Transverse colon (tissue), 4 donors: ENCODE measurements at places on chromosomes 3 and 15. TPM values are rescaled to one million over a fixed set of nuclear protein-coding genes. Genes with fewer than 3 reads are reported as not detected.

DNA sequence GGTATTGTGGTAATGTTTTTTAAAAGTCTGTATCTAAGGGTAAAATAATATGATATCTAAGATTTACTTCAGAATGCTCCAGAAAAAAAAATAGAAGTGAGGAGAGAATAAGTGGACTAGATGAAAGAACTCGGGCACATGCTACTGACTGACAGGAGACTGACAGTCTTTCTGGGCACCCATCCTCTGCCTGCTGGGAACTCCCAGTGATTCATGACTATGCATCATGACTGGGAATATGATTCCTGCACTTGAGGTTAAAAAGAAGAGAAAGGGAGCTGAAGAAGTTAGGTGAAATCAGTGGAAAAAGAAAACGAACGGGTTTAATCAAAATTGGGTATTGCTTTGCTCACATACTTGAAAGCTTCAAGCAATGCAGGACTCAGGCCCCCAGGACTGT is 35.7 kb upstream of the SPSB4 start:
- no peaks in the 10 kb centered on the region for H3K36me3 ChIP-seq
- H3K4me1 ChIP-seq: no peaks in the 10 kb centered on the region
- no peak for DNase-seq
- no peaks in the 10 kb centered on the region for H3K27me3 ChIP-seq
- H3K4me3 ChIP-seq: no peak overlapping the region
- no peak overlapping the region for H3K27ac ChIP-seq

DNA sequence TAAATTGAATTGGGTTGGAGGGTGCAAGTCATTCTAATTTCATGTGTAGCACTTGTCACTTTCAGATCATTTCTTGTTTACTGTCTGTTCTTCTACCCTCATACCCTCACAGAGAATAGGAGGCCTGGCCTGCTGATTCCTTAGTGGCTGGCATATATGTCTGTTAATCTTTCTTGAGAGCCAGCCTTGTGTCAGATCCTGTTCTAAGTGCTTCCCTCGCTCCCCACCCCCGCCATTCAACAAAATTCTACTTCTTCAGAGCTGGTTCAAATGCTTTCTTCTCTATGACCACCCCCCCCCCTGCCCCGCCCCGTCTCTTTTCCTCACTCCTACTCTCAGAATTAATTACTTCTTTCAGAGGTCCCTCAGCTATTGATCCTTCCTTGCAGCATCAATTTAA is 1.5 kb upstream of the U2SURP start:
- DNase-seq: no peak
- H3K4me3 ChIP-seq: no peak overlapping the region
- H3K27me3 ChIP-seq: no peaks in the 10 kb centered on the region
- H3K36me3 ChIP-seq: no peaks in the 10 kb centered on the region
- peaks cover 13% of the 10 kb centered on the region for H3K4me1 ChIP-seq

MASP1 gene
- total RNA-seq: 45.2 TPM

EID1 gene
- 98.0 TPM for total RNA-seq

DNA sequence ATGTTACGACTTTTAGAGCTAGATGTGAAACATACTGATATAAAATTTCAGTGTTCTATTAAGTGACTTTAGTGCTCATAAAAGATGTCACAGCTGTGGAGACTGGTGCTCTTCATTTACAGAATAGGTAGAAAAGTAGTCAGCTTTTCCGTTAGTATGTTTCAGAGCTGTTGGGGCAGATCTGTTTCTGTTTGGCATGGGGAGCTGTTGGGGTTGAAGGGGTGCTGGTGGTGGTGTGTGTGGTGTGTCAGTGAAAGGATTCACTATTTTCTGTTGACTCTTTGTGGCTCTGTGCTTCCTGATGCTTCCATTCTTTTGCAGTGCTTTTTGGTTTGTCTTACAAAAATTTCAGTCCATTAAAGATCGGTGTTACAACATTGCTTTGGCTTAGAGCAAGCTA is 3.2 kb downstream of the UBE2E2 start:
- no peak overlapping the region for H3K27ac ChIP-seq
- H3K4me3 ChIP-seq: no peak overlapping the region
- no peaks in the 10 kb centered on the region for H3K36me3 ChIP-seq
- peaks cover 15% of the 10 kb centered on the region for H3K27me3 ChIP-seq

TNK2 gene
- total RNA-seq: 22.9 TPM

- no peak for DNase-seq
- no peaks in the 10 kb centered on the region for H3K36me3 ChIP-seq
- H3K27me3 ChIP-seq: no peaks in the 10 kb centered on the region
- H3K4me3 ChIP-seq: no peak overlapping the region
Observed at GRCh38 chr15:85091990-85092389, 110.3 kb downstream of the PDE8A start.

- no peak overlapping the region for H3K4me3 ChIP-seq
- H3K4me1 ChIP-seq: peaks cover 11% of the 10 kb centered on the region
- no peaks in the 10 kb centered on the region for H3K36me3 ChIP-seq
- H3K27ac ChIP-seq: no peak overlapping the region
- DNase-seq: no peak
Observed at GRCh38 chr15:29826908-29827820, 4.9 kb upstream of the TJP1 start.

DNA sequence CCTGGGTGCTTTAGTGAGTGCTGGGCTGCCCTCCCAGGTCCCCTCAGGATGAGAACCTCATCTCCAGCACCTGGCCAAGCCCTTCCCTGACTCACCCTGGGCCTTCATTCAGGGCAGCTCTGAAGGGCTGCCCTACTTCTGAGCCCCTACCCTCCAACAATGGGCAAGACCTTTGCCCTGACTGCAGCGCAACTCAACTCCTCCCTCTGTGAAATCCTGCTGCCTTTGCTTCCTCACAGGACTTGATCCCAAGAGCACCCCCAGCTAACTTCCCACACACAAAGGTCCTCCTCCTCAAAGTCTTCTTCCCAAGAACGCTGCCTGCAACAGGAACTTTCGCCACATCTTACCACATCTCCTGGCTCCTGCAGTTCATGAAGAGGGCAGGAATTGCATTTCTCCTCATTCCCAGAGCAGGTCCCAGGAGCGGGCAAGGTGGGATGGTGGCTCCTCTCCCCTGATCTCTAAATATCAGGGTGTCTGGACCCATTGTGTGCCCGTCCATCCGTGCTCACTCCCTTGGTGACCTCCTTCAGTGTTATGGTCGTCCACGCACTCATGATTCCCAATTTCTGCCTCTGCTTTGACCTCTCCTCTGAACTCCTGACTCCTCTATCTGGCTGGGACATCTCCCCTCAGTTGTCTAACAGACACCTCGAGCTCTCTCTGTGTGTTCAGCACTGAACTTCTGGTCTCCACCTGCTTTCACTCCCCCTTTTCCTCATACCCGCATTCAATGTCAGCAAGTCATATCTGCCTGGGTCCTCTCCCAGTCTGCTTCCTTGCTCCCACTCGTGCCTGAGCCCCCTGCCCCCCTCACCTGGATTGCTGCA is 4.5 kb upstream of the SSUH2 start:
- H3K4me3 ChIP-seq: no peak overlapping the region
- no peak for DNase-seq
- H3K36me3 ChIP-seq: no peaks in the 10 kb centered on the region
- H3K4me1 ChIP-seq: no peaks in the 10 kb centered on the region

- DNase-seq: peak; percentile 55
- peak overlapping the region; percentile 68 for H3K27ac ChIP-seq
- no peak overlapping the region for H3K4me3 ChIP-seq
- no peaks in the 10 kb centered on the region for H3K27me3 ChIP-seq
- peaks cover 14% of the 10 kb centered on the region for H3K4me1 ChIP-seq
Observed at GRCh38 chr3:127002195-127003174, 19.6 kb downstream of the PLXNA1 start.

HIGD2B gene
- total RNA-seq: not detected

GRCh38 chr3:119146578-119147375 is 812 bp downstream of the TEX55 start:
- no peak for DNase-seq
- no peaks in the 10 kb centered on the region for H3K4me1 ChIP-seq
- no peaks in the 10 kb centered on the region for H3K27me3 ChIP-seq

DNA sequence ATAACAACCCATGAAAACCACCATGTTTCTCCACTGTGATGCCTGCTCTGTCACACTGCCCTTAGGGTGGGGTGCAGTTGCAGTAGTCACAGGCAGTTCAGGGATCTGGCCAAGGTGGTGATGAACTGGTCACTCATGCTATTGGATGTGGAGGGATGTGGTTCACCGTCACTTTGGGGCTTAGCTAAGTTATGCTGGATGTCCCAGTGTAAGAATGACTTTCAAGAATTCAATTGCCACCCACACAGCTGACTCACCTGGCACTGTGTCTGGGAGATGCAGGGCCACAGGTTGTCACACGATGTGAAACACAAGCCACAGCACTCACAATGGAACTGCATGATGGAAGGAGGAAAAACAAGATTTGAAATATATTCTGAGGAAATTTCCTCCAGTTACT is 146.1 kb upstream of the CTNNB1 start:
- H3K27ac ChIP-seq: no peak overlapping the region
- no peaks in the 10 kb centered on the region for H3K27me3 ChIP-seq
- H3K36me3 ChIP-seq: no peaks in the 10 kb centered on the region
- no peak overlapping the region for H3K4me3 ChIP-seq
- DNase-seq: no peak

GRCh38 chr3:133289322-133289721 is 110.5 kb upstream of the BFSP2 start:
- H3K36me3 ChIP-seq: no peaks in the 10 kb centered on the region
- H3K4me3 ChIP-seq: no peak overlapping the region

- H3K36me3 ChIP-seq: no peaks in the 10 kb centered on the region
- no peak overlapping the region for H3K4me3 ChIP-seq
- DNase-seq: no peak
- H3K27me3 ChIP-seq: no peaks in the 10 kb centered on the region
- H3K4me1 ChIP-seq: peaks cover 25% of the 10 kb centered on the region
- H3K27ac ChIP-seq: no peak overlapping the region
Observed at GRCh38 chr15:89170364-89170763, 51.0 kb downstream of the RLBP1 start.

DNA sequence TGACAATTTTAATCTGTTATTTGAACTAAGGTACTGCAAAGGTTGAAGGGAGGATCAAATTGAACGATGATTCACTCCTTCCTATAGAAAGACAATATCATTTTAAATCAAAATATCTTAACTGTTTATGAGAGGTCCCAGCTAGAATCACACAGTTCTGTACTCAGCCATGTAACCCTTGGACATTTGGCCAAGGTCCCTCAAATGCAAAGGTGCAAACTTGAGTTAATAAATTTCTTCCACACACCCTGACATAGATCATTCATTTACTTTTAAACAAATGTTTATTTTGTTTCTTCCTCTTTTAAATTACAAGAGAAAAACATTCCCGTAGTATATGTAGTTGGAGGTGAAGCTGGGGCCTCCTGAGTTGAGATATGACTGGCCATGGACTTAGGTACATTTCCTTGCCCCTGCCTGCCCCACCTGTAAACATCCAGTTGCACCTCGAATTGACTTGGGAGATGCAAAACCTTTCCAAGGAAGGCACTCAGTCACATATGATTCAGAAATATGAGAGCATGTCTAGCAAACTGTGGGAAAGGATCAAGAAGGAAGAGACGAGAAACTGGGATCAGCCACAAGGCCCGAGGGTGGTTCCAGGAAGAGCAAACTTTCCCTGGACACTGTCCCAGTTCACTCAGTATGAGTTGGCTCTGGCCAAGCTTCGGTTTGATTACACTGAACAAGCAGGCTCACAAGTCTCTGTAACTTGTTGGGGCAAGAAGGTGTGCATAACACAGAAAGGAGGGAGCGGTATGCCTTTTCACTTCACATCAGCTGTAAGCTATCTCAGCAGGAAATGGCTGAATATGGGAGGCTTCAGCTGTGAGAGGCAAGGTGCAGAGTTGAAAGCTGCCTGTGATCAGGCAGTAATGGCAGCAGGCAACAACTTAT is 6.7 kb downstream of the TNFSF10 start:
- H3K27ac ChIP-seq: peak overlapping the region; percentile 82
- DNase-seq: peak; percentile 75
- H3K4me1 ChIP-seq: peaks cover 93% of the 10 kb centered on the region
- no peak overlapping the region for H3K4me3 ChIP-seq

DNA sequence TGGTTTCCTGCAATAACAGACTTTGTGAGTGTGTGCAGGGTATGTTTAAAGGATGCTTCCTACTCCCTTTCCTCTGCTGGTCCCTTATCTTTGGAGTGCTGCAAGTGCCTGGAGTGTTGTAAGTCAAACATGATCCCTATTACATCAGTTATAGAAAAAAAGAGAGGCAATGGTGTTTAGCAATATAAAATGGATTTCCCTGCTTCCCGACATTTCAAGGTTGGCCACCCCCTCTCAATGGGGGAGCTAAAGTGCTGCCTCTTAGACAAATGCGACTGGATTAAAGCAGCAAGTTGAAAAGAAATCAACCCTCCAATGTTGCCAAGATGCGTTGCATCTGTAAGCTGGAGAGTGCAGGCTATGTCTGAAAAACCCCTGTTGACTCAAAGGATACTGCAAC is 203.1 kb upstream of the WNT5A start:
- H3K36me3 ChIP-seq: no peaks in the 10 kb centered on the region
- H3K27me3 ChIP-seq: no peaks in the 10 kb centered on the region
- no peak overlapping the region for H3K4me3 ChIP-seq
- H3K4me1 ChIP-seq: no peaks in the 10 kb centered on the region

GRCh38 chr3:101204246-101204645 is 116.1 kb downstream of the IMPG2 start:
- no peak overlapping the region for H3K27ac ChIP-seq
- no peaks in the 10 kb centered on the region for H3K27me3 ChIP-seq
- no peaks in the 10 kb centered on the region for H3K4me1 ChIP-seq
- no peak for DNase-seq
- H3K36me3 ChIP-seq: no peaks in the 10 kb centered on the region

EFHB gene
- total RNA-seq: 0.68 TPM

- no peaks in the 10 kb centered on the region for H3K4me1 ChIP-seq
- no peak overlapping the region for H3K27ac ChIP-seq
- no peaks in the 10 kb centered on the region for H3K36me3 ChIP-seq
- H3K27me3 ChIP-seq: no peaks in the 10 kb centered on the region
- H3K4me3 ChIP-seq: no peak overlapping the region
- no peak for DNase-seq
Observed at GRCh38 chr15:37218351-37218916, 118.1 kb upstream of the MEIS2 start.
